ENCODE measurements at places on chromosomes 7 and 10.

DNA sequence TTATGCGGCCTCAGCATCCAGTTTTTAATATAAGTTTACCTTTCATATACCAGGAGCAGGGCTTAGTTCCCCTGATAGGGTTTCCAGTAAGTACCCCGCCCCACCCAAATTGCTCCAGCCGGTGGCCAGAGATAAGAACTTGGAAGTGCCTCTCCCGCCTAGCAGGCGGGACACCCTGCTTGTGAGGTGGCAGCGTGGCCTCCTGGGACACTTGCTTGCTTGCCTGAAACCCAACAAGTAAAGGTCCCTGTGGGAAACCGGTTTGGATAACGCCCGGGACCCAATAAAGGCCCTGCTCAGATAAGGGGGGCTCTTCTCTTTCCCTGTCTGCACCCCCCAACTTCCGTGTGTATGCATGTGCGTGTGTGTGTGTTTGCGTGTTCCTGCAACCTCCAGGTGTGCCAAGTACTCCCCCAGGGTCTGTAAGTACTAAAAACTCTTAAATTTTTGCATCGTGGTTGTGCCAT lies 154.3 kb downstream of the ARHGAP21 start:
- DNase-seq: no peak

DNA sequence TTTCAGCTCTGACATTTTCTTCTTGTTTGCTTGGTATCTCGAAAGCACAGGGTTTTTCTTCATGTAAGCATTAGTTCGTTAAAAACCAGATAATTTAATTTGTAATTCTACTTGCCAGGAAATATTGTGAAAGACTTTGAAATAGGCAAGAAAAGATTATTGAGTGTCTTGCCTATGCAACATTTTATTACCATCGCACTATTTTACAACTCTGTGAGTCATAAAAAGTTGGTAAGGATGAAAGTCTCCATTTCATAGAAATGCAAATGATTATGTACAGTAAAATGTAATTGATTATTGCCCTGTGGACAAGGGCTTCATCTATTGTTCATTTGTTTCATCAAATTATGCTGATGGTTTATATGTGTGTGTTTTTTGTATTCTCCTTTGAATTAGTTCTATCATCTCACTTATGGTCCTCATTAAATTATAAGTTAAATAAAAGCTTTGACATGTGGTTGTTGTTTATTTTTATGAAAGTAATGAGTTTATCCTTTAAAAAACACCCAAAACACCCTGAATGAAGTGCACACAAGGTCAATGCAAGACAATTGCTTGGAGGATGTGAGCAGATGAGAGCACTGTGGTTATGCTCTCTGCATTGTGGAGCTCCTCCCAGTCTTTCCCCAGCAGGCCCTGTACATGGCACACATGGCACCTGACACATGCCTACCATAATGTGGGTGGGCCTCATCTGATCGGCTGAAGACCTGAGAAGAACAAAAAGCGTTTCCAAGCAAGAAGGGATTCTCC lies 230.8 kb downstream of the CXCL12 start:
- DNase-seq: no peak

DNA sequence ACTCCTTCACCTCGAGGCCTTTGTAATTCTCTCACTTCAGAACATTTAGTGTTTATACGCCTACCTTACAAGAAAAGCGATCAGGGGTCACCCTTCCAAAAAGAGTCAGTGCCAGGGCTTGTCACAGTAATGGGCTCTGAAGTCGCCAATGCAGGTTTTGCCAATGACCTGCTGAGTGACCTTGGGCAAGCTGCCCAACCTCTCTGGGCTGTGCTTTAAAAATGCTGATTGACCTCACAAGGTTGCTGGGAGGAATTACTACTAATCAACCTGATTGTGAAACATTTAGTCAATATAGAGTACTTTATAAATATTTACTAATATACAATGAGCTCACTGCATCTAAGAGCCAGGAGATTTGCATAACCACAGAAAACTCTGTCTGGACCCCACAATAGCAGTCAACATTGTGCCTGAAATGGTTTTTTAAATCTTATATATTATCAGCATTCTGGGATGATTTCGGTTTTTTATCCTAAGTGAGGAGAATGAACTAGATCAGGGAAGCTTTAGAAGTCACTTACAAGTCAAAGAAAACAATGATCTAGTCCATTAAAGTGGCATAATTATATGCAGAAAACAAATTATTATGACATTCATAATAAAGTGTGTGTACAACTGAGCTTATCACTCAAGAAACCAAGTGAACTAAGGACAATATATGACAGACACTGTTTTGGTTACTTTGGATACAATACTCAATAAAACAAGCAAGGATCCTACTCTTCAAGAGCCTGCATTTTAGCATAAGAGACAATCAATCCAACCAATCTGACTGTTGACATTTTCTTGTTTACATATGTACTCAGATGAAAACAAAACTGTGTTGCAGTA lies 290.5 kb downstream of the SORCS1 start:
- no peak for DNase-seq

- no peak for DNase-seq
These were observed 14.9 kb downstream of the DUSP5 start for GRCh38 chr10:110512461-110513187.

- DNase-seq: no peak
These were observed 494 bp downstream of the VSIR start for GRCh38 chr10:71772832-71773220.

DNA sequence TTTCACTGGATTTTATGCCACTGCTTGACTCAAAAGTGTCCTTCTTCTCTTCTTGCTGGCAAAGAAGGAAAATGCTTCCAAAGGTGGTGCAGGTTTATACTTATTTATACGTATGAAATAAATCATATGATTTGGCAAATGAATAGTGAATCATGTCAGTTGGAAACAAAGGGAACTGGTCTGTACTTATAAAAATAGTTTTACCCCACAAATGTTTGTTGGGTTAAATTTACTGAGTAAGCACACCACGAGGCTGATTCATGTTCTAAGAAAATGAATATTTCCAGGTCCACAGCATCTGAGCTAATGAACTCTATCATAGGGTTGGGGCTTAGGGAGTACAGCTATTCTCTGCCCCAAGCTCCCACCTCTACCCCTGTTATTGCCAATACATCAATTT lies 232.2 kb downstream of the TRIL start:
- DNase-seq: no peak

DNA sequence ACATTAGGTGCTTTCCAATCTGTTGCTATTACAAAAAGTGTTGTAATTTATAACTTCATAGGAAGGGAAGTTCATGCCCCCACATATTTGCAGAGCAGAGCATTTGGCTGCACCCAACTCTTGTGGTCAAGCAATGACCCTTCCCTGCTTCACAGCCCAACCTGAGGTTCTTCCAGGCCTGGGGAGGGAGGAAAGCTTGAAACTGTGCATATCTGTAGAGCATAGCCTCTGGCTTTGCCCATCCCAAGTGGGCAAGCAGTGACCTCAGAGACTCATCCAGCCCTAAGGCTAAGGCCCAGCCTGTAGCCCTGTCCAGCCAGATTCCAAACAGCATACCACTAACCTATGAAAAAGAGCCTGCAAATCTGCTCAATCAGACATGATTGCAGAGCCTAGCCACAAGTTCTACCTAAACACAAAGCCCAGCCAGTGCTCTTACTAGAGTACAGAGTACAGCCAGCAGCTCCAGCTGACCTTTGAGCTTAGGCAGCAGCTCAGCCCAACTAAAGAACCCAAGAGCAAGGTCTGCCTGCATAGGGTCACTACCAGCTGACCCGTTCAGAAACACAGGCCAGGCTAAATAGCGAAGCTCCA lies 14.4 kb upstream of the GSTK1 start:
- DNase-seq: no peak

- no peak for DNase-seq
These were observed 494.0 kb downstream of the TNS3 start for GRCh38 chr7:47087866-47088265.

DNA sequence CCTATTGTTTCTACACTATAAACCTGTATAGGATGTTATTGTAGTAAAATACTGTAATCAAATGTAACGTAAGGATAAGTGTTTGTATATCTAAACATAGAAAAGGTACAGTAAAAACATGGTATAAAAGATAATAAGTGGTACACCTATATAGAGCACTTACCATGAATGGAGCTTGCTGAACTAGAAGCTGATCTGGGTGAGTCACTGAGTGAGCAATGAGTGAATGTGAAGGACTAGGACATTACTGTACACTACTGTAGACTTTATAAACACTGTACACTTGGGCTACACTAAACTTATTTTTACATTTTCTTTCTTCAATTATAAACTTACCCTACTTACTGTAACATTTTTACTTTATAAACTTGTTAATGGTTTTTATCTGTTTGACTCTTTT lies 732.9 kb upstream of the LRRN3 start:
- no peak for DNase-seq

DNA sequence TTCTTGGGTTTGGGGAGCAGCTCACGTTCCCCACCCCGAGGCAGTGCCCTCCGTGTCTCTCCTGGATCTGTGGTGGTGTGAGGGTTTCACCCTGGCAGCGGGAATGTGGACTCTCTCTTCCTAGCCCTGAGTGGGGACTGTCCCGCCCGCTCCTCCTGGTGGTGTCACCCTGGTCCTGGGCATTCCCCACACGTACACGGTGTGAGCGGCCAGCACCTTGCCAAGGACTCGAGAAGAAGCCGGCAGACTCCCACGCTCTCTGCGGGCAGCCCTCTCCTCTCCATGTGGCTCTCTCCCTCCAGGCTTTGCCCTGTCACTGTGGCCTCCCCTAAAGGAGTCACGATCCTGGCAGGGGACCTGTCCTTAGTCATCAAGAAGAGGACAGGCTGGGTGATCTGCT lies 24.0 kb downstream of the DPYSL4 start:
- no peak for DNase-seq

DNA sequence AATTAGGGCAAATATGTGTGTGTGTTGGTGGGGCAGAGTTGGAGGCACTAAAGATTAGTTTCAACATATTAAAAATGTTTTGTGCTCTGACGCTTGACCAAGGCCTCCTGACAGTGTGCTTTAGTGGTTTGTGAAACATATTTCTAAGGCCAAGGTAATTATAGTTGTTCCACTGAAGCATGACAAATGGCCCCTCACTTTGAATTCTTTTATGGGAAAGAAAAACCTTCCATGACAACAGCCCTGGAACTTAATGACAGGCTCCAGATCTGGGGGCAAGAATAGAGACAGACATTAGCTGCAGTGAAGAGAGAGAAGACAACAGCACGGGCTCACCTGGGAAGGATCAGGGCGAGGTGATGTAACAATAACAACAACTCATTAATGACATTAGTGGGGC lies 155.8 kb downstream of the CHN2 start:
- no peak for DNase-seq

DNA sequence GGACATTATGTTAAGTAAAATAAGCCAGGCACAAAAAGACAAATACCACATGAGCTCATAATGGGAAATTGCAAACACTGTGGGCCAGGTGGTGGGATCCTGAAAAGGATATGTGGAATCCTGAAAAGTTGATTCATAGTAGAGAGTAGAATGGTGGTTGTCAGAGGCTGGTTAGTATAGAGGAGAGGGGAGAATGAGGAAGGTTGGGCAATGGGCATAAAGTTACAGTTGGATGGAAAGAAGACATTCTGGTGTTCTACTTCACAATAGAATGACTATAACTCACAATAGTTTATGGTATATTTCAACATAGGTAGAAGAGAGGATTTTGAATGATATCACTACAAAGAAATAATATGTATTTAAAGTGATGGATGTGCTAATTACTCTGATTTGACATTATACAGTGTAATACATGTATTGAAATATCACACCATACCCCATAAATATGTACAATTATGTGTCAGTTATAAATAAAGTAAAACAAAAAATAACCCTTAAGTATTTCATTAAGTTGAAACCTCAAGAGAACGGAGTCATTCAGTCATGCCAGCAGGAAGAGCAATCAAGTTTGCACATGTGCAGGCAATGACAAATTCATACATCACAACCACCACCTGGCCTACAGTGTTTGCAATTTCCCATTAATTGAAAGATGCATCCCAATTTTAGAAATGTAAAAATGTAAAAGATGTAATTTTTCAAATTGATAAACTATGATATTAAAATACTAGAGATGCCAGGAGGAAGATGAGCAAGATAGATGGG lies 156.7 kb downstream of the MAGI2 start:
- DNase-seq: no peak

GRCh38 chr7:26880852-26881251 lies 16.5 kb upstream of the SKAP2 start:
- DNase-seq: no peak

DNA sequence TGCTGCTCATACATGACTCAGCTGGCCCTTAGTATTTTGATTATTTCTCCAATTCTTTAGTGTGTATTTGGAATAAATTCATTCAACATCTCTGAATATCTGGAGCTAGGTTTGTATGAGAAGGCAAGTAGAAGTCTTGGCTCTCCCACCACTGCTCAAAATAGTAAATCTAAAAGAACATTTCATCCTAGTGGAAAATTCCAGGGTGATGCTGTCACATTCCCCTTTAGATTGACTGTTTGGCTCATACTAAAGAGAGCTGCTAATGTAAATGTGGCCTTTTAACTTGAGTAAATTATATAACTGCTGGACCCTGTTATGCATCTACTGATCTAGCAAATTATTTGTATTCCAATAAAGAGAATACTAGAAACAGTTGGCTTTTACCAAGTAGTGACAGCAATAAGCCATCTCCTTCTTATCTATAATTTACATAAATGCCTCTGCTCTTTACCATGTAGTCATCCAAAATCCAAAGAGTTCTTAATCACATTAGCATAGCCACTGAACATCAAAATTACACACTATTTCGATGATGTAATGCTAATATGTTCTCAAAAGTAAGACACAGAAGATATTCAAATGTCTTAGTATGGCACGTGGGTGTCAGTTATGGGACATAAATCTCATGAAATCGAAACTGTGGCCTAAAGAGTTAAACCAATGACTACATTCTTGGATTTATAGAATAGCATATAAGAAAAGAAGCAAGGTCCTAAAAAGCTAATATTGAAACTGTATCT lies 86.9 kb upstream of the KCND2 start:
- no peak for DNase-seq

DNA sequence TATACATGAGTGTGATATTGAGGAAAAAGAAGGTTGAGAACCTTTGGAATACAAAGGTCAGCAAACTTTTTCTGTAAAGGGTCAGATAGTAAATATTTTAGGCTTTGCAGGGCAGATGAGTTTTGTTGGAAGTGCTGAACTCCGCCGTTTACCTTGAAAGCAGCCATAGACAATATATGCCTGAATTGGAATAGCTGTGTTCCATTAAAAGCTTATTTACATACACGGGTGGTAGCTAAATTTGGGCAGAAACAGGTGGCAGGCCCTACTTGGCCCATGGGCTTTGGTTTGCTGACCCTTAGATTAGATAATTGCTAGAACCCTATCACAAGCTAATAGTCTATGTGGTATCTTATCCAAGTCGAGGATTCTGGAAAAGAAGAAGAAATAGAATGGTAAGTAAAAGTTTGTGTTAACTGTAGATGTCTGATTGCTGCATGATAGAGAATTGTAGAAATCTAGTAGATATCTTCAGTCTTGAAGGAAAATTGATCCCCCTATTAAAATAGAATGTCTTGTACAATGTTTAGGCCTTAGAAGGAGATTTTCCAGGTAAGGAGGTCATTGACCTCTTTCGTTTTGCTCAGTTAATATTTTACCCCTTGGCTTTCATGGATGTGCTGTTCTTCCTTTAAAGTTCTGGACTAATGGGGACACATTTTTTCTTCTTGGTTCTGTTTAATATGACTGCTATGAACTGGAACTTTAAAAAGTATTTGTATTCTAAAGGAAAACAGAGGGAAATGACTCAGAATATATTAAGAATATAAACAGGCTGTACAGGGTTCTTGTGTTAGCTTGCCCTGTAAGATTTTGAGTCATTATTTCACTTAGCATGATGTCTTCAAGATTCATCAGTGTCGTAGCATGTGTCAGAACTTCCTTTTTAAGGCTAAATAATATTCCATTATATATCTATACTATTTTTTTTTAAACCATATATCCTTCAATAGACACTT lies 8.0 kb downstream of the RBM33 start:
- DNase-seq: no peak
